ENCODE measurements at places on chromosomes 6 and 20.

- no peak for DNase-seq
Measured at GRCh38 chr6:142627474-142627873, 317.5 kb downstream of the HIVEP2 start.

GRCh38 chr6:37862992-37863391 is 43.5 kb downstream of the ZFAND3 start:
- DNase-seq = no peak

DNA sequence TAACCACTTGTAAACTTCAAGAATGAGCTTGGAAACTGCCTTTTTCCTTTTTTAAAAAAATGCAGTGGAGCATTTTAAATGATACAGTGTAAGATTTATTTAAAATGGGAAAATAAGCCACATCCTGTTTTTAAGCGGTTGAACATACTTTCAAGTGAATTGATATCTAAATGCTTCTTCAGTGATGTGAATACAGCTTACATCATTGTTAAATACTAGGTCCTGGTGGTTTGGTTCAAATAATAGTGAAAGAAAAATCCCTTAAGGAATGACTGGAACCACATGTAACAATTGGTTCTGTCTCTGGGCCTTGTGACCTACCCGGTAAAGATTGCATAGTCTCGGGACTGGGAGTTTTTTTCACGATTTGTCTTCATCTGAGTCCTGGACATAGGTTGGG is 44.2 kb downstream of the BMP6 start:
- DNase-seq = no peak

DNA sequence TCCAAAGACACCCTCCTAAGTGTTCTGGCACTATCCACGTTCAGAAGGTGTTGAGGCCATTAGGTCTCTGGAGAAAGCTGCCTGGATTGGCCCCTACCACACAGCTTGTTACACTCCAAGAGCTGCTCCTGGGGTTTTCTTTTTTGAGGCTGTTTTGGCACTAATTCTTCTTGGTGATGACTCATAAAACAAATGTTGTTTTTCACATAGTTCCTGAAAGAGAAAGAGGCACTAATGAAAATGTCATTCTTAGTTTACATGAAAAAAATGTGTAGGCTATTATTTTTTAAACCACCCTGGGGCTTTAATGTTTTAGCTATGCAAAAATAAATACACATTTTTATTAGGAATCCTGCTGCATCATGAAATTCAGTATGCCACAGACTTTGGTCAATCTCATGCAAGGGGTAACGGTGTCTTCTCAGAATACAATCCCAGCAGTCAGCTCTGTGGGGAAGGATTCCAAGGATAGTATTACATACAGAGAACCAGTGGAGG is 38.1 kb downstream of the TBPL1 start:
- DNase-seq = peak; percentile 65
